Stimulated activated CD4-positive, alpha-beta T cell treated with anti-CD3 and anti-CD28 coated beads, Interleukin-15, amount 100 ng/mL, for 1 hour (primary cell): ENCODE measurements at places on chromosomes 7 and 10.

DNA sequence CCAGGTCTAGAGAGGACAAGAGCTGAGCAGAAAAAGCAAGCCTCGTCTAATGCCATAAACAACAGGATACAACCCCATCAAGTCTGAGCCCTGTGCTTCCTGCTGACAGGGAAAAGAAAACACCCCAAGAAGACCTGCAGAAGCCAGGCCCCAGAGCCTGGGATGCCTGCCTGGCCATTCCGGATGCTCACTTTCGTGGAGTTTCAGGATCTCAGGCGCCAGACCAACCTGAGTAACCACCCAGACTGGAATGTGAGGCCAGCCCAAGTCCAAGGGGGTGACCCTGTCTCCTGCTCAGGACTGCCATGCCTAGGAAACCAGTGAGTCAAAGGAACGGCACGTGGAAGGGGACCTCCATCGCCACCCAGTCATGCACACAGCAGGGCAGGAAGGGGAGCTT lies 74.3 kb downstream of the PLXNA4 start:
- no peak for DNase-seq

GRCh38 chr10:75168275-75168674 lies 42.3 kb upstream of the VDAC2 start:
- no peak for DNase-seq

GRCh38 chr10:6532321-6532720 lies 47.8 kb downstream of the PRKCQ start:
- no peak for DNase-seq

DNA sequence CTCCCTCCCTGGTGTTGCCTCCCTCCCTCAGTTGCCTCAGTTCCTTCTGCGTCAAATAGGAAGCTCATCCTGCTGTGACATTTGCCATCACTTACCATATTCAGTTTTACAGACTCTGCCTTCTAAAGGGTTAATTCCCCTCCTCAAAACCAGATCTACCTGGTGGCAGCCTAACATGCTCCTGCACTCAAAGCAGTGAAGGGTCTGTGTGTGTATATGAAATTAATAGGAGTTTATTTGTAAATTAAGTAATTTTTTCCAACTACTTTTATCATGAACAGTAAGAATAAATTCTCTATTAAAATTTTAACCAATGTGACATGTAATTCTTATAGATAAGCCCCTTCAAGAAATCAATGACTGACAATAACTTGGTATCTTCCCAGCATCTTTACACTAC lies 158.6 kb upstream of the INSYN2A start:
- DNase-seq: no peak

GRCh38 chr7:130379019-130379418 lies 1.3 kb upstream of the CPA1 start:
- no peak for DNase-seq

- no peak for DNase-seq
Measured at GRCh38 chr10:9239298-9239697, 1184.8 kb downstream of the GATA3 start.

GRCh38 chr10:24383681-24384106 lies 174.8 kb downstream of the KIAA1217 start:
- no peak for DNase-seq

DNA sequence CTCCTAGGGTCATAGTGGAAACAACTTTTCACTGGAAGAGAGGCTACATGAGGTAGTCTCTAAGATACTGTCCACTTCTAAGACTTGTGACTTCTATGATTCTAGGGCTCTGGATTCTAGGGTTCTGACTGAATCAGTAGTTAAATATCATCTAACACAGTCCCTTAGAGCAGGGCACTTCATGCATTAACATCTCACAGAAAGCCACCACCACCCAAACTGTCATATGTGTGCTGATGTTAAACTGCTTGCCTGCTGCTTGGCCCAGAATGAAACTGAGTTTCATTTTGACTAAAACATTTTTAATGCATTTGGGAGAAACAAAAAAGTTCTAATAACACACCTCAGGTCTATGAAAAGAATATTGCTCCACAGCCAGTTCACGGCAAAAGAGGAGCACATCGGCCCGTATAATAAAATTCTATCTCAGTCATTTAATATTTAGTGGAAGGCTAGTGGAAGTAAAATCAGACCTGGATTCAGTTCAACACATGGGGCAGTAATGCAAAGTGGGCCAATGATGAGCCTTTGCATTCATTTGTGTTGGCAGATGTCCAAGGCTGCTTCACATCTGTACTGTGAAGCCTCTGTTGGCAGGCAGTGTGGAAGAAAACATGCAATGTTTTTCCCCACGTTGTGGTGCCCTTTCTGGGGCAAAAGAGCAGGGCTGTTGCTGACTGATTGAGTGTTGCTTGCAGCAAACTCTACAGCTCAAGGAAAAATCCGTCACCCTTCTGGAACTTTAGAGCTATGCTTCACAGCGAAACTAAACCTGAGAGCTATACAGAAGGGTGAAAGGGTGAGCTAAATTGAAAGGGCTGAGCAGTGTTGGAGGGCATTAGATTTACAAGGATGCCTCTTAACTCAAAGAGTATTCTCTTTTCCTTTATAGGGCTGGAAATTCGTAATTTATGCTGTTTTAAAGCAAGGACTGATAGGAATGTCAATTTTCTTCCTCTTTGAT lies 33.5 kb upstream of the AUTS2 start:
- no peak for DNase-seq

GRCh38 chr7:209906-210305 lies 17.5 kb downstream of the FAM20C start:
- DNase-seq: no peak

- no peak for DNase-seq
Measured at GRCh38 chr7:96481796-96482195, 159.9 kb upstream of the SLC25A13 start.

DNA sequence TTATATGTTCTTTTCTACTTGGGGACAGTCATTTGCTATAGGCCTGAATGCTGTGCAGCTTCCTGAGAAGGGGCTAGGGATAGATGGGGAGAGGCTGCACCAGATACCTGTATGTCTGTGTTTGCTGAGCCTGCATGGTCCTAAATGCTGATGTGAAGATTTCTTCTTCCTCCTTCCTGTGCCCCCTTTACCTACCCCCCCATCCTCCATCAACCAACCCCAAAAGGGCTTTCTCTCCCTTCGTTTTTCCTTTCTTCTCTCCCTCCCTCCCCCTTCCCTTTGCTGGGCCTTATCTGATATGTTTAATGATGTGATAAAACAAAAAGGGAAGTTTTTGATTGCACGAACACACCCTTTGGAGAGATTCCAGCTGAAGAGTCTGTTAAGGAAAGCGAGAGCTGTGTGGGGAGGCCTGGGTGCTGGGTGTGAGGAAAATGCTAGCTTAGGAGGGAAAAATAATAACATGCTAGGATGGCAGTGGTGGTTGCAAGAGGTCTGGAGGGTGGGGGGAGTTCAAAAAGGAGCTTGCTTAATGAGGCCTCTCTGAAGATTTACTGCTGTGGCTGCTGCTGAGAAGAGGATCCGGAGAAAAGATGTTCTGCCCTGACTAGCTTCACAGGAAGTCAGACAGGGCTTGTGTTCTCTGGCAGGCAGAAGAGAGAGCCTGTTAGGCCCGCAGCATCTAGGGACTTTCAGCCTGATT lies 101.8 kb downstream of the SAMD9 start:
- DNase-seq: no peak

DNA sequence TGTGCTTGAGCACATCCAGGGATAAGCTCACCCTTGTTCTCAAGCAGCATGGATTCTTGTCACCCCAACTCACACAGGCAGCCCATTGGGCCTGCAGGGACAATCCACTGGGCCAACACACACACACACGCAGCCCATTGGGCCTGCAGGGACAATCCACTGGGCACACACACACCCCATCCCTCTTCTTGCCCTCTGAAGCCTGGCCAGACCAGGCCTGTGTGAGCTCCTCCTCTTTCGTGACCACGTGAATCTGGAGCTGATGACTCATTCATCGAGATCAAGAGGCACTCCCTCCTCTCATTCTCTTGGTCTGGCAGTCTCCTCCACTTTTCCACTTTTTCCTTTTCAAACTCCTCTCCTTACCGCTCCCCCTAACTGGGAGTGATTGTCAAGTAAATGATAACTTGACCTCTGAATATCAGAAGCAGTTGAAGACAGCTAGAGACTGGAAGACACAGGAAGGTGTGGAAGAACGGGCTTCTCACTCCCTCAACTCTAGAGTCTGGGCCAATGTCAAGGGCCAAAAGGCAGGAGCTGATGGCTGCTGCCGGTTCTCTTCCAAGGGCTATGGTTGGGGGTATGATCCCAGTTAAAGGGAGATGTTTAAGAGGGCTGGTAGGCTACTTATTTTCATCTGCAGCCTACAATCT lies 89.7 kb downstream of the HIPK2 start:
- no peak for DNase-seq
